ENCODE measurements at places on chromosomes 16 and 17.

DNA sequence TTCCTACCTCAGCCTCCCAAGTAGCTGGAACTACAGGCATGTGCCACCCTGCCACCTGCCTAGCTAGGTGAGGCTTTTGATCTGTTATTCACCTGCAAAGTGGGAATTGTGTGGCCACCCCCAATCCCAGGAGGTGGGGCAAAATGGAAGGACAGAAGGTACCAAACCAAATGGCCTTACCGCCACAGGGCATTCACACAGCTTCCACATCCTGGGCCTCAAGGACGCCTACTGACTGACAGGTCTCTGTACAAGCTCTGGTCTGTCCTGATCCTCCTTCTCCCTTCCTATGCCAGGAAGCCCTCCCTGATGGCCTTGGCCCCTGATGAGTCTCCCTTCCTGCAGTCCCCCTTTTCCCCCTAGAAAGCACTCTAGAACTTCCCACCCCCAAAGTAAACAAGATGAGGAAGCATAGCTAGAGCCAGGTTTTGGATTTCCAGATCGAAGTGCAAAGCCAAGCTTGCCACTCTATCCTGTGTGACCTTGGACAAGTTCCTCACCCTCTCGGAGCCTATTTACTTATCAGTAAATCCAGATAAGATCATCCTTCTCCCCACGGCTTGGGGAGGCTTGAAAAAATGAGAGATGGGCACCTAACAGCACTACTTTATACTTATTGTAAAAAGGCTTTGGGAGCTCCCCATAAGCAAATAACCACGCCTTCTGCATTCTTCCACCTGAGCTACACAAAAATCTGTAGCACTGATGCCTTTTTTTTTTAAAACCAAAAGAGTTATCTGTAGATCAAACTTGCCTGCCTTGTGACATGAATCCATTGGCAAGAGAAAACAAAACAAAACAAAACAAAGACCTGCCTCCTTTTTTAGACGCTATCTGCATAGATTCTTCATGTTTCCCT lies 4.5 kb downstream of the PLLP start:
- no peak for ATAC-seq

- ATAC-seq: no peak
These were observed 45.6 kb downstream of the DNAH9 start for GRCh38 chr17:11643851-11644250.

DNA sequence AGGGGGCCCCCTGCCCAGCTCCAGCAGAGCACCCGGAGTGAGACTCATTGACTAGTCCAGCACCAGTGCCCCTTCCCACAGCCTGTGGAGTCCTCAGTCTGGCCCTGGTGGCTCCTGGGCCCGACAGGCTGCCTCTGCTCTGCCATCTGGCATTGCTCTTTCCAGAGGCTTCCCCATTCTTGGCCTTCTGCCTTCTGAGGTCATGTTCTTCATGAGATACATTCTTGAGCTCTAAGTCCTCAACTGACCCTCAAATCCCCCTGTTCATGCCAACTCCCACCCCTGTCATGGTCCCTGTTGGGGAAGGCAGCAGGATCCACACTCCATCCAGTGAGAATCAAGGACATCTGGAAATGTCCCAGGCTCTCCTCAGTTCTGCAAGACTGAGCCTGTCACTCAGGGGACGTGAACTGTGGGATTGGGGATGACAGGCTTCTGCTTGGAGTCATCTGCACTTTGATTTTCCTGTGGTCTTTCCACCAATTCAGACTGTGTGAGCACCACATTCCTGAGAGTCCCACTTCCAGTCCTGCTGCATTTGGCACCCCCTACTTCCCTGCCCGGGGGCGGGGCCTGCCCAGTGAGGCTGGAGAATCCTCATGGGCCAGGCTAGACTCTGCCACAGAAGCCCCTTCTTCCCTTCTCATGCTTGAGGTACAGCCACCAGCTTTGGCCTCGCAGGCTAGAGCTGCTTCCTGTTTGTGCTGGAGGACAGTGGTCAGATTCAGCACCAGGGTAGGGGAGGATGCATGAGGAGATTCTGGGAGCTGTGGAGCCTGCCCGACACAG lies 2.7 kb downstream of the TRPV2 start:
- ATAC-seq: no peak

DNA sequence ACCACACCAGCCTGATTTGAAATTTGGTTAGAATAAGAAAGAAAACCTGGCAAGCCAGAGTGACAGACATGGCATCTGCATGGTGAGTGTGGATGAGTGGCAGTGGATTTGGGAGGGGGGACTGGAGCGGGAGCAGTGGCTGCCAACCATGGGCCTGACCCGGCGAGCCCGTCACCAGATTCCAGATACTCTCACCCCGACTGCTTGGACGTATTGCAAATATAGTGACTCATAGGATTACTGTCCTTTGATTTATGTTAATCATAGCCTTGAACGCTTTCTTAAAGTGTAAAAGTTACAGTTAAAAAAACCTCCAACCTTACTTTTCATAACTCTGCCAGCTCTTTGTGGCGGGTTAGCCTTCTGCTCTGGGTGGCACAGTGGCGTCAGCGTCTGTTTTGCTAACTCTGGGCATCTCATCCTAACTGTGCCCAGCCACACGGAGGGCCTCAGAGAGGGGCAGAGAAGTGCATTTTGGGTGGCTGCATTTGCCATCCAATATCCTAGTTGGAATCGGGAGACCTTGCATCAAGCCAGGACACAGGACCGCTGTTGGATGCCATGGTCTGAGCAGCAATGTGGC lies 26.8 kb upstream of the FOXK2 start:
- no peak for ATAC-seq

- no peak for ATAC-seq
These were observed 83.3 kb downstream of the C16orf95 start for GRCh38 chr16:87233928-87234327.

GRCh38 chr16:53507464-53508179 lies 4.6 kb upstream of the AKTIP start:
- no peak for ATAC-seq

- ATAC-seq: no peak
These were observed 38.2 kb downstream of the USP32 start for GRCh38 chr17:60353773-60354172.

GRCh38 chr16:4868026-4868425 lies 20.7 kb downstream of the UBN1 start:
- no peak for ATAC-seq

- no peak for ATAC-seq
These were observed 22.8 kb downstream of the TADA2A start for GRCh38 chr17:37429453-37429852.

DNA sequence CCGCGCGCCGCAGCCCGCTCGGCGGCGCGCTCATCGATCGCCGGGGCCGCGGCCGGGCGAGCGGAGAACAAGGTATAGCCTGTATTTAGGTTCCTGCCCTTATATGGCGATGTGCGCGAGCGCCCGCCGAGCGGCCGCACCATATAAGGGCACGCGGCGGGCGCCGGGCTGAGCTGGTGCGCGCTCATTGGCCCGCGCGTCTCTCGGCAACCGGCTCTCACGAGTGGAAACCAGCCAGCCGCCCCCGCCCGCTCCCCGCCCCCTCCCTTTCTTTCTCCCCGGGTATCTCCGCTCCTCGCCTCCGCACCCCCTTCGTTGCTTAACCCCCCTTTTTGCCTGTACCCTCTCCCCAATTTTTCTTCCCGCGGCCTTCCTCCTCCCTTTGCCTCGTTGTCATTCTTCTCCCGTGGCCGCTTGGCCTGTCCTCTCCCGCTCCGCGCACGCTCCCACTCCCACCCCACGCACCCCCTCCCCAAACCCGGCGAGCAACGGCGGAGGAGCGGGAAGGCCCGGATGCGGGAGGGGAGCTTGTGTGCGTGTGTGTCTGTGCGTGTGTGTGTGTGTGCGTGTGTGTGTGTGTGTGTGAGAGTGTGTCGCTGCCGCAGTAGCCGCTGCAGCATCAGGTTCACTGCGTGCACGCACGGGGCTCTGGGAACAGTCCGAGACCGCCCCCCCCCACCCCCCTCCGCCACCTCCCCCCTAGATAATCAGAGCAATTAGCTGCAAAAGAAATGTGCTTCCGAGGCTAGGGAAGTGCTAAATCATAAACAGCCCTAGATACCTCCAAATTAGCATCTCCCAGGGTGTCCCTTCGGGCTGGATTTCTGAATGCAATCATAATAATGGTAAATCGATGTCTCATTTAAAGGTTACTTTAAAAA lies 13.5 kb upstream of the CBX8 start:
- peak; percentile 56 for ATAC-seq

DNA sequence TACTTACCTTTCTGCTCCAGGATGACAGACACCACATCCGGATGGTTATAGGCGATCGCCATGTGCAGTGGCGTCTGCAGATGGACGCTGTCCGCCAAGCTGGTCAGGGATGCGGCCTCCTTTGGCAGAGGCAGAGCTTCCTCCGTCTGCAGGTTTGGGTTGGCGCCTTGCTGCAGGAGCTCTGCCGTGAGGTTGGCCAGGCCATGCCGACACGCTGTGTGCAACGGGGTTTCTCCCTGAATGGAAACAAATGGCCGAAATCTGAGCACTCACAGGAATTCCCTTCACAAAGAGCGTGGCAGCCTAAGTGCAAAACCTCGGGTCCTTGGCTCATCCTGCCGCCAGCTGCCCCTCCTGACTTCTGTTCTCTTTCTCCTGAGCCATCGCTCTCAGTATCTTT lies 41.8 kb downstream of the CYB5D2 start:
- no peak for ATAC-seq

GRCh38 chr17:40203131-40203530 lies 16.0 kb upstream of the WIPF2 start:
- no peak for ATAC-seq

- no peak for ATAC-seq
These were observed 46.5 kb downstream of the ARHGAP27 start for GRCh38 chr17:45386178-45386577.

GRCh38 chr16:65608455-65608854 lies 486.6 kb upstream of the CDH11 start:
- no peak for ATAC-seq

Measured in stimulated activated memory B cell treated with anti-CD40 and anti-IgM and Interleukin-4, amounts not matched to agents 10 μg/mL and 1 μg/mL and 100 μg/mL, for 72 hours (primary cell).